ENCODE measurements at places on chromosomes 2 and 18.

- DNase-seq = no peak
Measured at GRCh38 chr2:131153529-131153928, 48.4 kb downstream of the PLEKHB2 start.

DNA sequence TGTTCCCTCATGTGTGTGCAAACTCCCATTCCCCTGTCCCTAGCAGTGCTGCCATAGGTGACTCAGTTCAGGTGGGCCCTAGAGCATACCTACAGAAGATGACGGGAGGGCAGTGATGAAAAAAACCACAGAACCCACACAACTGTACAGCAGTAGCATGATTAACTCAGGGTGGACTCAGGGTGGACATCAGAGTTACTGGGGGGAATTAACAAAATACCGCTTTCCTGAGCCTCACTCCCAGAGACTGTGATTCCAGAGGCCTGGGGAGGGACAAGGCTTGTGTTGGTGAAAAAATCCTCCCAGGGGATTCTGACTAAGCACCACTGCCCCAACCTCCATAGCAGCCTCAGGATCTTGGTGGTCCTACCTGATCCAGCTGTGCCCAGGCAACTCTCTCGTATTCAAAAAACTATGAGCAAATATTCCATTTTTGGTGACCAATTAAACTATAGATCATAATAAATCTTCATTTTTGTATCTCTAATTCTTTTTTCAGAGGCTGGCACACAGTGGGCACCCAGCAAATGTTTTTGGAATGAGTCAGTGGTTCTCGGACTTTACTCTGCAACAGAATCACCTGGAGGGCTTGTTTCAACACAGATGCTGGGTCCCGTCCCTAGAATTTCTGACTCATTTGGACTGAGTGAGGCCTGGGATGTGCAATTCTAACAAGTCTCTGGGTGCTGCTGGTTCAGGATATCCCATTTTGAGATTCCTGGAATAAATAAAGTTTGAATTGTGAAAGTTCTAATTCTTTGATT is 84.1 kb upstream of the NABP1 start:
- DNase-seq = no peak

- DNase-seq = no peak
Measured at GRCh38 chr18:13338318-13338717, 119.8 kb downstream of the LDLRAD4 start.

- DNase-seq = peak; percentile 68
Measured at GRCh38 chr18:74081966-74082741, 65.5 kb downstream of the FBXO15 start.

DNA sequence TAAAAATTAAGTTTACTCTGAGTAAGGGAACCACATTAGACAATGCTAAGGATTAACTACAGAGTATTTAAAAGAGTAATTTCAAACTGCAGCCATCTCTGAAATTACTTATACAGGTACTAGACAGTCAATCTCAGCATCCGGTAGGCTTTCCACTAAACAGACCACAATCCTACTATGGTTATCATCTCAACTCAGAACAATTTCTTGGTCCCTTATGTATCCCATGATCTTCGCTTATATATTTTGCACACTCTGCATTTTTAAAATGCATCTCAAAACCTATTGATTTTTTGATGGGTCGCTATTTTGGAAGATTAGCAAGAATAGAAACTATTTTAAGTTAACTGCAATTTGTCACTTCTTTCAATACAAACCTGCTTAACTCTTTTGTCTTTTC is 1.4 kb downstream of the PPP4R1 start:
- no peak for DNase-seq

- no peak for DNase-seq
Measured at GRCh38 chr2:144937910-144938709, 418.2 kb upstream of the ZEB2 start.

- no peak for DNase-seq
Measured at GRCh38 chr2:100224988-100225710, 82.8 kb upstream of the AFF3 start.

DNA sequence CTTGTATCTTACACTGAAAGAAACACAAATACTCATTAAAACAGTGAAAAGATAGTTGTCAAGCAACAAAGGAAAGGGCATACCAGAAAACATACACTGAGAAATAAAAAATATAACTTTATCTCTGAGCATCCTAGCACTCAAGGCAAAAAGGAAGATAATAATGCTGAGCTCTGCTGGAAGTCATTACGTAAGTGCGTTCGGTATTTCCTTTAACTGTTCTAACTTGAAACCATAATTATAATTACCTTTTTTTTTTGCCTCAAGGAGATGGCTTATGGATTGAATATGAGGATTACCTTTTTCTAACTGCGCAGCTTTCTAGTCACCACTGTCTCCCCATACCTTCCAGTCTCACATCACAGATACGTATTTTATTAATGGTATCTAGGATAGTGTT is 308.1 kb downstream of the GBX2 start:
- no peak for DNase-seq

- peak; percentile 8 for DNase-seq
Measured at GRCh38 chr2:43009448-43009847, 217.0 kb downstream of the ZFP36L2 start.

DNA sequence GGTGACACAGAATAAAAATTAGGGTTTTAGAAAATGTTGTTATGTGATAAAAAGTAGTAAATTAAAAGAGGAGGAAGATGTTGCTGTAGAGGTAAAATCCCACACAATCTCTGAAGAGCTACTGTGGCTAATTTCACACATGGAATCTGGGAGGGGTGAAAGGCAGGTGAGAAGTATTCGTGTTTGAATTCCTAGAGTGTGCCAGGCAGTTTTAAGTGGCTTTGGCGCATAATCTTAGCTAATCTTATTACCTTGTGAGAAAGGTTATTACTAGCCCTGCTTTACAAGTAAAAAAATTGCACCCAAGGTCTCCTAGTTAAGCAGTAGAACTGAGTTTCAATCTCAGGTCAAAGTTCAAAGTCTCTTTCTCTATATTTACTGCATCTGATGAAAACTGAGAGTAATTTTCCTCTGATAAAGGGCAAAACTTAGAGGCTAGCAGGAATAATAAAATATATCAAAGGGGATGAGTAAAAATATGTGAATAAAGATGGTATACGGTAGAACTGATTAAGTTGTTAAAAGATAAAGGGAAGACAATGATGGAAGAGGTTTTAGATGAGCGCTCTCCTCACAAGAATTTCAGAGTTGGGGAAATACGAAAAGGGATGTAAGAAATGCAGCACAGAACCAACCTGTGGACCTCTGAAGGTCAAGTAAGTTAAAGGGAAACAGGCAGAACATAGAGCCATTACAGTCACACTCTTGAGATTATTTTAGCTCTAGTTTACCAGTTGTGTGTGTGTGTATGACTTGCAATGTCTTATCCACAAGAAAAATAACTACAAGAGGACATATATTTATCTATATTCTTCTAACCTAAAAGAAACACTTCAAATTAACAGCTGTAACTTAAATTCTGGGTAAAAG is 34.8 kb downstream of the GAREM1 start:
- DNase-seq = no peak

DNA sequence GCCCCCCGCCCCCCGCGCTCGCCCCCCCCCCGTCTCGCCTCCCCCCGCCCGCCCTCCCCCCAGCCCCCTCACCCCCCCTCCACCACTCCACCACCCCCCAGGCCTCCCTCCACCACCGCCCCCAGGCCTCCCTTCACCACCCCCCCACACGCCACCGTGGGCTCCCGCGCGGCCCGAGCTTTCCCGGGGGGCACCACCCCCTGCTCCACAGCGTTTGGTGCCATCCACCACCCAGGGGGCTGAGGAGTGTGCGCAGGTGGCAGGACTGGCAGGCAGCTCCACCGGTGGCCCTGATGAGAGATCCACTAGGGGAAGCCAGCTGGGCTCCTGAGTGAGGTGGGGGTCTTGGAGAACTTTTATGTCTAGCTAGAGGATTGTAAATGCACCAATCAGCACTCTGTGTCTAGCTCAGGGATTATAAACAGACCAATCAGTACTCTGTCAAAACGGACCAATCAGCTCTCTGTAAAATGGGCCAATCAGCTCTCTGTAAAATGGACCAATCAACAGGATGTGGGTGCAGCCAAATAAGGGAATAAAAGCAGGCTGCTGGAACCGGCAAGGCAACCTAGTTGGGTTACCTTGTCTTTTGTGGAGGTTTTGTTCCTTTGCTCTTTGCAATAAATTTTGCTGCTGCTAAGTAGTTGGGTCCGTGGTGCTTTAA is 43.0 kb upstream of the ITSN2 start:
- DNase-seq = no peak

DNA sequence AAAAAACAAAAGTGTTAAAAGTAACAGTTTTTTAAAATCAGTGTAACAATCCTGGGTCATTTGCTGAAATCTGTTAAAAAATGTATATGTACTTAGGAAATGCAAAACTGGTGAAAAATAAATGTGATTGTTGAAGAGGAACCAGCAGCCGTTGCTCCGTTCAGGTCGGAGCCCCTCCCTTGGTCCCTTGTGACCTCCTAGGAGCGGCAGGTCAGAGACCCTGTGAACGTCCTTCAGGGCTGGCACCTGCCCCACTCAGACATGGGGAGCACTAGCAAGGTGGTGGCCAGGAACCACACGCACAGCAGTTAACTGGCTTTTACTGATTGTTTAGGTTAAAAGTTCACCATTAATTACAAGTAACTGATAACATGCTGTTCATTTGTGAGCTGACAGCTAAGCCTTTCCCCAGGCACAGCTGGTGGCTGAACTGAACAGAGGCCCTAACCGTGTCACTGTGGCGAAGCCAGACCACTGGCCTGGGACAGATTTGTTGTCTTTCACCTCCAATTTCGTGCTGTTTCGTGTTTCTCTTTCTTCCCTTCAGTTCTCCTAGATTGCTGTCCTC is 159.2 kb upstream of the ALKAL2 start:
- DNase-seq = no peak

DNA sequence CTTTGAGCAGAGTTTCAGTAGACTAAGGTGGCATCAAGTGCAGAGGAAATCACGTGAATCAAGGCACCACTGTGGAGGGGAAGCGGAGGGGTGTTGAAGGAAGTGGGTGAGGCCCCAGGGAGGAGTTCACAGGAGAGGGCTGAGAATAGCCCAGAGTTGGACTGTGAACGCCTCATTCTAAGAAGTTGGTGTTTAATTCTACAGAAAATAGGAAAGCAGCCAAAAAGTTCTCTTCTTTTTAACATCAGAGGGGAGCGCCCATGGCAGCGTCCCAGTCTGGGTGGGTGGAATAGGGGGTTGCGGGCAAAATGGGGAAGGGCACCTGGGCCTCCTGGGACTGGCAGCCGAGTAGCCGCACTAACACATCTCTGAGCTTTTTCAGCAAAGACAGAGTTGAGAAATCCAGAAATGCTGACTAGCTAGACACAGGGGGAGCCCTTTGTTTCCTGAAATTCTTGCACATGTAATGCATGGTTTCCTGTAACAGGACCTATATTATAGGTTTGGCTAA is 97.0 kb downstream of the NEB start:
- peak; percentile 58 for DNase-seq

DNA sequence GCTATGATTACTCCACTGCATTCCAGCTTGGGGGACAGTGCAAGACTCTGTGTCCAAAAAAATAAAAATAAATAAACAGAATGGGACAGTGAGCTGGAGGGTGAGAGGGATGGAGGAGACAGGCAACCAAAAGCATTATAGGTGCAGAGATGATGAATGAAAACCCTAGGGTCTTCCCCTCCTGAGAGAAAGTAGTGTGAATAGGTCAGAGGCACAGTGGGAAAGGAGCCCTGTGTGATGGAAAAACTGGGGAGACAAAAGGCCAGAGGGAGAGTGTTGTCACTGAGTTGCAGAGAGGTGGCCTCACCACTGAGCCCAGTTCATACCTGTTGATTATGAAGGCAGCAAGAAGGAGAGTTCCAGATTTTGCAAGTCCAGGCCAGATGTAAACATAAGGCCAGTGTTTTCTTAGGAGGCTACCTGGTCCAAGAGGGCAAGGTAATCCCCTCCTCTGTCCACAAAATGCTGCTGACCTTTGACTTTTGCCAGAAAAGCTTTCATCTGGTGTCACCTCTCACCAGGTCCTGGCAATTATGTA is 17.6 kb upstream of the AGFG1 start:
- DNase-seq = no peak

DNA sequence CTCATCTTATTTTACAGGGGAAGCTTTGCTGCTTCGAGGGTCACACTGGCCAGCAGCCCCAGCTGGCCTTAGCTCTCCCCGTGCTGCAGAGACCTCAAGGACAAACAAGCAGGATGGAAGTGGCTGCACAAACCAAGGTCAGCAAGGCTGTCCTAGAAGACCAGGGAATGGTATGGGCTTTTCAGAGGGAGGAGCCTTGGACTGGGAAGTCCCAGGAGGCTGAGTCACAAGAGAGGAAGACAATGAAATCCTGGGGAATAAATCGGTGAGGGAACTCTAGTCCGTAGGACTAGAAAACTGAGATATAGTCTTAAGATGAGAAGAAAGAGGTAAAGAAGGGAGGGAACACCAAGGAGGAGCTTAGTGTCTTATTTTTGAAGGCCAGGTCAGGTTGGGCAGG is 15.7 kb downstream of the CREG2 start:
- DNase-seq = no peak

DNA sequence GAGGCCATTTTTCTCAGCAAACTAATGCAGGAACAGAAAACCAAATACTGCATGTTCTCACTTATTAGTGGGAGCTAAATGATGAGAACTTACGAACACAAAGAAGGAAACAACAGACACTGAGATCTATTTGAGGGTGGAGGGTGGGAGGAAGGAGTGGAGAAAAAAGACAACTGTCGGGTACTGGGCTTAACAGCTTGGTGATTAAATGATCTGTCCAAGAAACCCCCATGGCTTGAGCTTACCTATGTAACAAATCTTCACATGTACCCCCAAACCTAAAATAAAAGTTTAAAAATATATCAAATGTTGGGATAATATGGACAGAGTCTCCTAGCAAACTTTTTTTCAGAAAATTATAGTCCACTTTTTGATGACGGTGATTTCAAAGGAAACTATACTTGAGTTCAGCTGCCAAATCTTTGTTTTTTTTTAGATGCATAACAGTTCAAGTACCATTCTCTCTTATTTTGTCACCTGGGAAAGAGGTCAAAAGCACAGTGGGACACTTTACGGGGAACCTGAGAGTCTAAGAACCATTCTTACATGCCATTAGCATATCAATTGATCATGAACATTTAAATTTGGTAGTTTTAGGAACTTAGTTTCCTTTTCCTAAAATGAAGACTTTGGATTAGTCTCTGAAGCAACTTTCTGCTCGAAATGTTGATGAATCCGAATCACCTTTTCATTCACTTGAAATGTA is 835.0 kb downstream of the NRXN1 start:
- no peak for DNase-seq

DNA sequence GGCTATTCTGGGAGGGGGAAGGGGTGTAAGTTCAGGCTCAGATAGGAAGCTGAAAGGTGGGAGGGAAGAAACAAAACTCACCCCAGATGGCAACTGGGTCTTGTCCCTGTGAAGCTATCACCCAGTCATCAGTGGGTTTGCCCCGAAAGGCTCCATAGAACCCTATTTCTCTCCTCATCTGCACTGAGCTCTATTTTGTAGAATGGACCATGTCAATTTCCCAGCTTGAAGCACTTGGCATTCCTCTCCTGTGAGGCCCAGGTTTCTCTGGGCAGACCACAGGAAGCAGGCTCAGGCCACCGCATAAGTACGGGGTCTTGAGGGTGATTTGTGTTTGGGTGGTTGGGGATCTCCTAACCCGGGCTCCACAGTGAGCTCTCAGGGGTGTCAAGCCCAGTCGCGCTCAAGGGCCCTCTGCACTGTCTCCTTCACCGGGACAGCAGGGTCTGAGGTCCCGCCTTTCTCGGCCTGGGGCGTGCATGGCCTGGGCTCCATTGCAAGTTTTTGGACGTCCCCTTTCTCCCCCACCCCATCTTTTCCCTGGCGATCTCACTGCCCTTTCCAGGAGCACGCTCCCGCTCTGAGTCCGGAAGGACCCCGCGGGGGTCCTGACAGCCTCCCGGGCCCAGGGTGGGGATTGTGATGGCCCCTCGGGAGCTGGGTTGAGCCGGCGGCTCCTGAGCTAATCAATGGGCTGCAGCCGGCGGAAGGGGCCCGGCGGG is 27.3 kb upstream of the NOTO start:
- no peak for DNase-seq

- DNase-seq = no peak
Measured at GRCh38 chr2:204268971-204269370, 276.3 kb upstream of the PARD3B start.

Data from stimulated activated CD8-positive, alpha-beta memory T cell treated with anti-CD3 and anti-CD28 coated beads, Interleukin-4, amount 100 ng/mL, for 48 hours (primary cell).